G401 (cell line): ENCODE measurements at places on chromosomes 4 and X. TPM values are rescaled to one million over a fixed set of nuclear protein-coding genes. Genes with fewer than 3 reads are reported as not detected.

The GABRE gene
- total RNA-seq, result not detected in 2 replicates

The GSX2 gene
- total RNA-seq, result 6.8 and 12.8 TPM in 2 replicates

The NOCT gene
- total RNA-seq, result 24.3 and 29.2 TPM in 2 replicates

The PABPC5 gene
- not detected in 2 replicates for total RNA-seq
